ENCODE measurements at places on chromosomes 16 and 17. TPM values are rescaled to one million over a fixed set of nuclear protein-coding genes. Genes with fewer than 3 reads are reported as not detected.

The VTN gene
- total RNA-seq, result 0.43 TPM

The NOXO1 gene
- total RNA-seq, result 1.0 TPM

The CDH15 gene
- 0.37 TPM for total RNA-seq

The EPOP gene
- total RNA-seq, result 29.6 TPM

The CDRT15 gene
- not detected for total RNA-seq

The DLX3 gene
- total RNA-seq, result not detected

The PRSS33 gene
- not detected for total RNA-seq

The RHBDL3 gene
- 0.13 TPM for total RNA-seq

DNA sequence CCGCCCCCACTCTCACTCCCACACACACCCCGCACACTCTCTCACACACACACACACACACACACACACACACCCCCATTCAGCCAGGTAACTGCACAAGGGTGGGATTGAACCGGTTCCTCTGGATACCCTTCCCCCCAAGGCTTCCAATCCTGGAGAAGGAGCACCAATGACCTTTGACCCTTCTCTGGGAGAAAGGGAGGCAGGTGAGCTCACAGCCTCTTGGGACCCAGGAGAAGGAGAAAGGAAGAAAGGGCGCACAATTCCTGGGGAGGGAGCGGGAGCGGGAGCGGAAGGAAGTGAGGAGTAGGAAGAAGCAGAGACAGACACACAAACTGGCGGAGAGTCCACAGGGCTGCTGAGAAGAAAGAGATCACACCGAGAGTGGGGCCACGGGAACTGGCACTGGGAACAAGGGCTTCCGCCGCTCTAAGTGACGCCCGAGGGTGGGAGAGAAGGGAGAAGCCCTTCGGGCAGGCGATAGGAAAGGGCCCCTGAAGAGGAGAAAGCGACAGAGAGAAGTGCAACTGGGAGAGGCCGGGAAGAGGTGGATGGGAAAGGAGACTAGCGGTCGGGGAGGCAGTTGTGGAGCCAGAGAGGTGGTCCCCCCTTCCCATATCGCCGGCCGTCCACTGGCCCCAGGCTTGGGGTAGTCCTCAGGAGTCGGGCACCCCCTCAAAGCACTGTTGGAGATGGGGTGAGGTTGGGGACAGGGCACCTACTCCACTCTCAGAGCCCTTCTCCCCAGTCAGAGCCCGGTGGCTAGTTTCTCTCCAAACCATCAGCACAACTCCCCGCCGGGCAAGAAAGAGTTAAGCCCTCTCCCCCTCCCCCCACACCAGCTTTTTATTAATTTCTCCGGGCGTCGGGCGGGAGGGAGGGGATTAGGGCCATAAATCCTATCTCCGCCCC lies 1.3 kb downstream of the SAMD14 start:
- no peak for ATAC-seq

DNA sequence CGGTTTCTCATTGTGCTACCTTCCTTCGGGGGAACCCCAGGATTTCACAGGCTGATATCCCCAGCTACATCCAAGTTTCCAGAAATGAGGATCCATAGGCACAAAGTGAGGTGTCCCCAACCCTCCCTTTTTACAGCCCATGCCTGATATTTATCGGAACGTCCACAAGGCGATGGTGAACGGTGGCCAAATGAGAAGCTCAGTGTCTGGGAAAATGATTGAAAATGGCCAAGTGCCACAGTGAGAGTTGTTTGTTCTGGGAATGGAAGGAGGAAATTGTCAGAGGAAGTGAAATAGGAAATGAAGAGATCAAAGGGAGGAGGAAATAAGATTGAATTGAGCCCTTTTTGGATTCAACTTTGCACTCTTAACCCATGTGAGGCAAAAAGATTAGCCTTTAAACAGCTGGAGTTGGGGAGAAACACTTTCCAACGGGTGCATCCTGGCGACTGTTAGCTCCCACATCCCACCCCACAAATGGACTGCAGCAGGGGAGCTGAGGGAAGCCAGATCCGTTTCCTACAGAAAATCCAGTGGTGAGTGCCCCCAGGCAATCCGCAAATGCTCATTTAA lies 294.4 kb upstream of the IRX5 start:
- ATAC-seq, result no peak

- ATAC-seq, result no peak
Measured at GRCh38 chr17:21495281-21495680, 119.1 kb downstream of the KCNJ12 start.

DNA sequence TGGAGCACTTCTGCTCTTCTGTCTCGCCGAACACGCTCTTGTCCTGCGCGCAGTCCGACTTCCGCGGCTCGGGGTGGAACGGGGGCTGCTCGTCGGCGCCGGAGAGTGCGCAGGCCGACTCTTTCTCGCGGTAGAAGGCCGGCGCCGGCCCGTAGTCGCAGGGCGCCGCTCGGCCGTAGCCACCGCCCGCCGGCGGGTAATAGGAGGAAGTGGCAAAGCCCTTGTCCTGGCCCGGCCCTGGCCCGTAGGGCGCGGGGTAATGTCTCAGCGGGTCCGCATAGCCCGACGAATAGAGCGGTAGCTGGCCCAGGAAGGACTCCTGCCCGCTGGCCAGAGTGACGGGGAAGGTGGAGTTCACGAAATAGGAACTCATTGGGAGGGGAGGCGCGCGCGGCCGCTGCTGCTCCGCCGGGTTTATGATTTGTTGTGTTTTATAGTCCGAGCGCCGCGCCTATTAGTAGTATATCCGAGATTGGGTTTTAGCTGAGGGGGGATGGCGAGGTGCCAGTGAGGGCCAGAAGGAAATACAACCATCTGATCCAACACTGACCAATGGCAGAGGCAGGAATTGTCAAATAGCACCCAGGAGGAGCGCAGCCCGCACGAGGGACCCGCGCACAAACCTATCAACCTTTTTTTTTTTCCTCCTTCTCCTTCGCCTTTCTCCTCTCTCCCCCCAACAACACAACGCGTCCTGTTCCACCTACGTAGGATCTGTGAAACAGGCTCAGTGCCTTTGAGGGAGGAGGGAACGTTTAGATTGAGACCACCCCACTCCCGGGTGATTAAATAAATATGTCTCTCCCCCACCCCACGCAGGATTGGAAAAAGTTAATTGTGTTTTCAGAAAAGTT lies 4.4 kb upstream of the HOXB5 start:
- ATAC-seq, result peak; percentile 55

DNA sequence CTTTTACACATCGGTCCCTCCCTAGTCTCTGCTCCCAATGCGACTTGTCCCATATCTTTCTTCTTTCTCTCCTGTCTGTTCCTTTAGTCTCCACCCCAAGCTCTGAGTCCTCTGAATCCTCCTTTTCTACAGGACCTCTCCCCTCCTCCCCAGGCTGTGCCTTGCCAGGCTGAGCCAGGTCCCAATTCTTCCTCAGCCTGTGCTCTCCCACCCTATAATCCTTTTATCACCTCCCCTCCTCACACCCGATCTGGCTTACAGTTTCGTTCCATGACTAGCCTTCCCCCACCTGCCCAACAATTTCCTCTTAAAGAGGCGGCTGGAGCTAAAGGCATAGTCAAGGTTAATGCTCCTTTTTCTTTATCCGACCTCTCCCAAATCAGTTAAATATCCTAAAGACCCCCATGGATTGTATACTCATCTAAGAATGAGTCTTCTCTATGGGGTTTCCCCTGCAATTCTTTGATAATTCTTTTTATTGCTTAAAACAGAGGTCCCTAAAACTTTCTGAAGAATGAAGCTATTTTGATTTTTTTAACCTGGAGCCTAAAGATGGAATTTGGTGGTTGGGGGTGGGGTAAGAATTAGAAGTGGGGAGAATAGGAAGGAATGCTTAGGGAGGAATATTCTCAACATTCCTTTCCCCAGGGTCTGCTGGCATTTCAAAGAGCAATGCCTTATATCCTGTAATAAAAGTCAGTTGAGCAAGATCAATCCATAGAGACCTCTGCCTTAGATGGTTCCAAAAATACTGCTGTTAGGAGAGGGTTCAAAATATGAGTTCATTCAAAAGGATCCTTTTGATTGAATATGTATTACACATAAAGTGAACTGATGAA lies 102.8 kb downstream of the MYO1D start:
- no peak for ATAC-seq

DNA sequence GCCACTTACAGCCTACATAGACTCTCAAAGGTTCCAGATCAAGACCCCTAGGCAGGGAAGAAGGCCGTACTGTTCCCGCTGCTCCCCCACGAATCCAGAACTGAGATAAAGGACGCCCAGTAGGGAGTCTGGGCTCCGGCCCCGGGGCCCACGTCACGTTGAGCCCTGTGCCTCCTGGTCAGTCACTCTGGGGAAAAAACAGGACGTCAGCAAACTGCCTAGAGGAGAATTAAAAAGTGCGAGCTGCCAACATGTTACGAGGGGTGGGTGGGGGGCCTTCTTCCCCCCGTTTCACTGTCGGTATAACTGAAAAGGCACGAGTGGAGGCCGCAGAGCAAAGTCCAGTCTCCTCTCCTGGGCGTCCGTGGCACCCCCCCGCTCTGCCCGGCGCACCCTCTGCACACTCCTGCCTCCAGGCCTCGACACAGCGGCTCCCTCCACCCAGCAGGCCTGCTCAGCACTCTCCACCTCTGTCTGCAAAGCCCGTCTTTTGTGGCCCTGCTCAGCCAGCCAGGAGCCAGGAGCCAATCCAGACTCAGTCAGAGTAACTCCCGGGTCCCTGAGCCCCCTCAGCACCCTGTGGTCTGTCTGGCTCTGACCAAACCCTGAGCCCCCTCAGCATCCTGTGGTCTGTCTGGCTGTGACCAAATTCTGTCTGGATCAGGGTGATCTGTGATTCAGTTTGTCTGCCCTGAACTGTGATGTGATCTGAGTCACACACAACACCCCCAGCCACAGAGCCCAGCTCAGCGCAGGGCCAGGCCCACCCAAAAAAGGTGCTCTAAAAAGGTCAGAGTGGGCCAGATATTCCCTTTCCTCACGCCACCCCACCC lies 6.2 kb downstream of the ITGAE start:
- peak; percentile 72 for ATAC-seq

GRCh38 chr17:18323007-18323406 lies 7.9 kb downstream of the SMCR8 start:
- ATAC-seq, result no peak

DNA sequence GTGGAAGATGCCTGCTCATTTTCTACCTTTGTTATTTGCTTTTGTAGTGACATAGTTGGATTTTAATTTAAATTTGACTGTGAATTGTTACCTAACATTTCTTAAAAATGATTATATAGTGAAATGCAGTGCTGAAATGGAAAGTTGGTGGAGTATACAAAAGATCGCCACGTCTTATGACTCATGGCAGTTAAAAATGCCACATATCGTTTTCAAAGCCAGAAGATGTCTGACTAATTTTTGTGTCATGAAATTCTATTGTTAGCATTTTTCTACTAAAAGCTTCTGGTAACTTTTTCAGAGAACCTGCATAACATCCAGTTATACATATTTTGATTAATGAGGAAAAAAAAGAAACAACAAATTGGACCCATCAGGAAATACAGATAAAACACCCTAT lies 20.6 kb downstream of the MAP2K4 start:
- ATAC-seq, result peak; percentile 79

DNA sequence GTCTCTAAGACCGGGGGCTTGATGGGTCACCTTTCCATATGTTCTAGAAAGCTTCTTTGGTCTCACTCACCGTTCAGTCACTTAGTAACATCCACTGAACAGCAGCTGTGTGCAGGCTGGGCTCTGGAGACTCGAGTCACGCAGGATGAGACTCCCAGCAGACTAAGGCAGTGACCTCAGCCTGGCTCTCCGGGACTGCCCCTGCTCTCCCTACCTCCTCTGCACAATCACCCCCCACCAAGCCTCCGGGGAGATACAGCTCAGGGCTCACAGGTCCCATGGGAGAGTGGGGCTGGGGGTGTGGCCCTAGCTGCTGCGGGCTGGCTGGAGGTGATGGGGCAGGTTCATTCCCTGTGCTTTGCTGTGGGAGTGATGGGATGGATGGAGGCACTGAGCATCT lies 14.1 kb downstream of the FLYWCH2 start:
- ATAC-seq, result no peak

- no peak for ATAC-seq
Measured at GRCh38 chr17:77177002-77177741, 36.4 kb downstream of the SEC14L1 start.

DNA sequence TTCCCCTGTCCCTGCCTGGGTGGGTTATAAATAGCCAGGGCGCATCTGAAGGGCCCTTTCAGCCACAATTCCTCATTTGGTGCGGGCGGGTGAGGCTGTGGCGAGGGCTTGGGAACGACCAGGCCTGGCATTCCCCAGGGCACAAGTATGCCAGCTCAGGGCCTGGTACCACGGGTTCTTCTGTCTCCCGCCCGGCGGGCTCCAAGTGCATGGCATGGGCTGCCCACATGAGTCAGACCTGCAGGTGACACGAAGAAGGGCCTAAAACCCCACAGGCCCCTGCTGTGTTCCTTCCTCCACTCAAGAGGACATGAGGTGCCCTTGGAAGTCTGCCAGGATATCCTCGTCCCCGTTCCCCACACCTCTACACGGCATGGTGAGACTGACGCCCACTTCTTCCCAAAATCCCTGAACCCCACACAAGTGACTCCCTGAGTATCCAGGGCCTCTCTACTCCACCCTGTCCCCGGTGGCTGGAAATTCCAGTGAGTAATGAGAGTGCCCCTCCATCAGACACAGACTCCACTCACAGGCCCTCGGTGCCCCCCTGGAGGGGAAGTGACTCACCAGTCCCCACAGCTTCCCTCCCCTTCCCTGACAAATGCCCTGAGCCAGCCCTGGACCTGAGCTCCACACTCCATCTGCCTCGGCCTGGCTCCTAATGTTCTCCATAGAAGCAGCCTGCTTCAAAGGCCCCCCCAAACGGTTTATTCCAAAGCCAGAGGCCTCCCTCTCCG lies 68.8 kb downstream of the ABR start:
- no peak for ATAC-seq

DNA sequence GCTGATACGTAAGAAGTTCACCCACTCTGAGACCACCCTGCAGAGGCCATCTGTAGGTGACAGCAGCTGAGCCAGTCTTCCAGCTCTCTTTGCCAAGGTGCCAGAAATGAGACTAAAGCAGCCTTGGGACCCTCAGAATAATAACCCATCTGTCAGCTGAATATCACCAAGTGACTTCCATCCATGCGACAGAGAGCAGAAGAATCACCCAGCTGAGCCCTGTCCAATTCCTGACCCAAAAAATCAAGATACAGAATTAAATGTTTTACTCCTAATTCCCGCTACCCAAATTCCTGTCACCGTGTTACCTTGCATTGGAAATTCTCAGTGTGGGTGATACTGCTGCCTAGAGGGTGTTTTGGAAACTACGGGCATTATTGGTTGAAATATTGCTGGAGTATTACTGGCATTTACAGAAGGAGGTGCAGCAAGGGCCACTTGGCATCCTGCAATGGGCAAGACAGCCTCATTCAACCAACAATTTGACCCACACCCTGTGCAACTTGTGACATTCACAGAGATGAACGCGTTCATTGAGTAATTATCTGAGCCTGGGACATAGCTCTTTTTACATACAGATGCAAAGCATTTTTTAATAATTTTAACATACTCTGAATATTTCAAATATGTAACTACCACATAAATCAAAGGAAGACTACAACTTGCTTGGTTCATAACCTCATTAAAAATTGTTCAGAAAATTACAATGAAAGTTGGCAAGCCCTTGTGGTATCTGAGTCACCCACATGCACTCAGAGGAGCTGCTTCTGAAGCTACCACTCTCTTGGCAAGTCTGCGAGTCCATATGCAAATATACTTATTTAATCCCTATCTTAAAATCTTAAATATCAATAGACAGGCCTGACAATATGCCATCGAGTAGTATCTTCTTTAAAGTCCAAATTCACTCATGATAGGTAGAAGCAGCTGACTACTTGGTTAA lies 126.6 kb downstream of the C16orf95 start:
- no peak for ATAC-seq

GRCh38 chr16:58492066-58492465 lies 7.9 kb upstream of the NDRG4 start:
- ATAC-seq, result no peak

- ATAC-seq, result no peak
Measured at GRCh38 chr16:86227041-86227440, 283.3 kb upstream of the FOXF1 start.
